ENCODE measurements at places on chromosomes 1 and 21. TPM values are rescaled to one million over a fixed set of nuclear protein-coding genes. Genes with fewer than 3 reads are reported as not detected.

GRCh38 chr1:114976891-114977290 lies 52.7 kb upstream of the TSHB start:
- no peak for DNase-seq

DNA sequence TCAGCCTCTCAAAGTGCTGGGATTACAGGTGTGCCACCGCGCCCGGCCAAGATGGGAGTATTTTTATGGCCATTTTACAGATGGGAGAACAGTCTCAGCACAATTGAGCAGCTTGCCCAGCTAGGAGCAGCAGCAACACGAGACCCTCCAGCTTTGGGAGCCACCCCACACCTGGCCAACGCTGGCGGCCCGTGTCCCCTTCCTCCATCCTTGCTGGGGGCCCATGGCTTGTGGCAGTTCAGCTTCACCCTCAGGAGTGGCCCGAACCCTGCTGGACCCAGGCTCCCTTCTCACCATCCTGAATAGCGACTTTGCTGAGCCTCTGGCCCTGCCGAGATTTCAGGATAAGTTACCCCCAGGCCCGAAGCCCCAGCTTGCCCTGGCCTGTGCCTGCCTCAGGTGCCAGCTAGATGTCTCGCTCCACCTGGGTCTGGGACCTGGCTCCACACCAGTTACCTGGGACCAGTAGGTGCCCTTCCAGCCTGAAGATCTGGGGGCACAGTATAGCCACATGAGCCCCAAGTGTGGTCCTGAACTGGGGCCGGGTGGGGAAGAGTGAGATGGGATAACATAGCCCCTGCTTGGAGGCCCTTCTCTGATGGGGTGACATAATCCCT lies 19.2 kb downstream of the SLC66A1 start:
- DNase-seq = no peak

DNA sequence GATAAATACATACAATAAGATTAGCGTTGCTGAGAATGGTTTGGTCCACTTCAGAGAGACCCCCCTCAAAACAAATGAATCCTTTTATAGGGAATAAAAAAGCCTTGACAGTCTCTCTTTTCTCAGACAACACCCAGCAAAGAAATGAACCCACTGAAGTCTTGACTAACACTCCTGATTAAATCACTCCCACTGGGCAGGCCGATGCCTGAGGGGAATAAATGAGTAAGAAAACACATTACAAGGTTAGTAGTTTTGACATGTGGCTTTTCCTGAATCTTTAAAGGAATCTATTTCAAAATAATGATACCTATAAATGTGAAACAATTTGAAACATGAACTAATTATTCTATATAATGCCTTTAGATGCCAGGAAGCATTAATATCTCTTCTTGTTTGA lies 146.9 kb upstream of the POGK start:
- no peak for DNase-seq

- no peak for DNase-seq
These were observed 846 bp downstream of the HMGB4 start for GRCh38 chr1:33864460-33865389.

- DNase-seq = peak; percentile 12
These were observed 13.6 kb upstream of the LRP8 start for GRCh38 chr1:53341521-53341895.

- peak; percentile 81 for DNase-seq
These were observed 11.1 kb upstream of the S100A11 start for GRCh38 chr1:152047730-152048415.

- DNase-seq = no peak
These were observed 462.2 kb upstream of the CXADR start for GRCh38 chr21:17050646-17051045.

- DNase-seq = no peak
These were observed 2283.7 kb downstream of the NCAM2 start for GRCh38 chr21:23281917-23282316.

DNA sequence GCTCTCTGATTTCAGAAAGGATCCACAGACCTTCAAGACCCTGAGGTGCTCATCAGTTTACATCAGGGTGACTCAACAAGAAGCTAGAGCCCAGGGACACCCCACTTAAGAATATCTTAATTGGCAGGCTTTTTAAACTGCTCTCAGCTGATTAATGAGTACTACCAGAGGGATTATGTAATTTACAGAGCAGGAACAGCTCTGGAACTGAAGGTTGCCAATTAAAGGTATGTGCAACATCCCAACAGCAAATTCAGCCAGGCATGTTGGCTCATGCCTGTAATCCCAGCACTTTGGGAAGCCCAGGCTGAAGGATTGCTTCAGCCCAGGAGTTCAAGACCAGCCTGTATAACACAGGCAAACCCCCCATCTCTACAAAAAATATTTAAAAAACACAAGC lies 295.7 kb downstream of the SETD4 start:
- no peak for DNase-seq

GRCh38 chr1:236052232-236052993 lies 12.5 kb downstream of the NID1 start:
- DNase-seq = no peak

DNA sequence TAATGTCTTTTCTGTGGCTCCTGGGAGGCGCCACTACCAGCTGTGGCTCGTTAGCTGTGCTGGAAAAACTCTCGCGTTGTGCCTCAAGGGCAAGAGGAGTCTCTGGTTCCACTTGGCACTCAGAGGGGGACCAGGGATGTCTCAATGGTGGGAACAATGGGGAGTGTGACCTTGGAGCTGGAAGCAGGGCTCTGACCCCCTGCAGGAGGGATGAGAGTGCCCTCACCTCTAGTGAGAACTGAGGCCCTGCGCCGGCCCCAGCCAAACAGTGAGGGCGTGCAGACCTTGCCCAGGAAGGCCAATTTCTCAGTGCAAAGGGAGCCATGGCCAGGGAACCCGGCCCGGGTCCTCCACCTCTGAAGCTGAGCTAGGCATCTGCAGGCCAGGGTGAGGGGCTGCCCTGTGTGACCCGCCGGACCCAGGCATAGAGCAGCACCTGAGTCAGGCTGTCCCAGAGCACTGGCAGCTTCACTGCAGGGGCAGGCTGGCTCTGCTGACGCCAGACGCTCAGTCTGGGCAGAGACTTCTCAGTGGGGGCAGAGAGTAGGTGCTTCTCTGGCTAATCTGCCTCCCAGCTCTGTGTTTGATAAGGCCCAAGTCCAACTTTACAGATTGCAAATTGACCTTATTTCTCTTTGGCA lies 1.8 kb downstream of the RD3 start:
- DNase-seq = no peak

DNA sequence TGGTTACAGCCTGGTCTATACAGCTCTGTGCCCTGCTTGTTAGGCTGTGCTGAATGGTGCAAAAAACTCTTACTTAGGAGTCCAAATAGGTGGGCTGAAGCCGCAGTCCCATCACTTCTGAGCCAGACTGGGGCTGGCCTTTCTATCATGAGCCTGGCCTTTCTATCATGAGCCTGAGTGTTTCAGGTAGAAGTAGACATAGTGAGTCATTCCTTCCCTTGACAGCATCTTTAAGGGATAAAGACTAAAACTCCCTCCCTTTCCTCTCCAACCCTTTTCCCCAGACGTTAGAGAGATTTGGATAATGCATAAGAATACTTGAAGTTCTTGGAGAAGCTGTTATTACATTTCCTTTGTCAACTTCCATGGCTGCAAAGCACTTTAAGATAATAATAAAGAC lies 46.5 kb upstream of the PARP1 start:
- no peak for DNase-seq

- DNase-seq = no peak
These were observed 3.2 kb downstream of the TBX15 start for GRCh38 chr1:118984722-118985639.

GRCh38 chr1:43668956-43669355 lies 19.0 kb downstream of the KDM4A start:
- no peak for DNase-seq

- DNase-seq = no peak
These were observed 108.6 kb upstream of the RAB3GAP2 start for GRCh38 chr1:220380885-220381284.

DNA sequence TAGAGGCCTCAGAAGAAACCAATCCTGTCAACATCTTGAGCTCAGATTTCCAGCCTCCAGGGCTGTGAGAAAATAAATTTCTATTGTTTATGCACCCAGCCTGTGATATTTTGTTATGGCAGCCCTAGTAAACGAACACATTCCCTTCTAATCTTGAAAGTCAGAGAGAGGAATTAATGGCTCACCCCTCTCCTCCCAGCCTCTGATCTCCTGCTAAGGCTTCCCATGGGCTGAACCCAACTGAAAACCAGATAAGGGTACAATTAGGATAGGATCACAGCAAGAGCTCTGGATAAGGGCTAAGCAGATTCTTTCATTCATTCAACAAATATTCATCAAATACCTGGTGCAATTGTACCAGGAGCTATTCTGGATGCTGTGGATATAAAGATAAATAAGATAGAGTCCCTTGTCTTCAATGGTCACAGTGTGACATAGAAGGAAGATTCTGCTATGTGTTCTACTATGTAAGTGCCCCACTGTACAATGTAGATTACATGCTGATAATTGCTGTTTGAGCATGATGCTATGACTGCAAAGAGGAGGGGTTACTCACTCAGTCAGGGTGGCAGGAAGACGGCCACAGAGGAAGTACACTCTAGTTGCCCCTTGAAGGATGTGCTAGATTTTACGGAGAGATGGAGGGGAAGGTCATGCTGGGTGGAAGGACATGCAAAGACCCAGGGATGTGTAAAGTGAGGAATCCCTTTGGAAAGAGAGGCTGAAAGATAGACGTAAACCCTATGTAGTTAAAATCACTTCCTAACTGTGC lies 203.3 kb upstream of the JUN start:
- no peak for DNase-seq

PCBP3 gene
- total RNA-seq = 4.6 TPM

FAM177B gene
- 1.4 TPM for total RNA-seq

MROH9 gene
- not detected for total RNA-seq

HSD3B2 gene
- not detected for total RNA-seq

NEGR1 gene
- total RNA-seq = 7.9 TPM

PADI1 gene
- total RNA-seq = not detected

SERTAD4 gene
- total RNA-seq = 7.9 TPM
